ENCODE measurements at places on chromosomes 11 and 22. TPM values are rescaled to one million over a fixed set of nuclear protein-coding genes. Genes with fewer than 3 reads are reported as not detected.

The GRM5 gene
- not detected for total RNA-seq

The DDIAS gene
- 17.9 TPM for total RNA-seq

The CADM1 gene
- 24.8 TPM for total RNA-seq

The SOX6 gene
- total RNA-seq, result 0.02 TPM

The HTR3B gene
- not detected for total RNA-seq

Measured in A549 treated with AZD2906 at 1 μM for 4 hours (cell line).